Cardiac septum (tissue), 1 donor: ENCODE measurements at places on chromosomes 2 and 18. TPM values are rescaled to one million over a fixed set of nuclear protein-coding genes. Genes with fewer than 3 reads are reported as not detected.

DNA sequence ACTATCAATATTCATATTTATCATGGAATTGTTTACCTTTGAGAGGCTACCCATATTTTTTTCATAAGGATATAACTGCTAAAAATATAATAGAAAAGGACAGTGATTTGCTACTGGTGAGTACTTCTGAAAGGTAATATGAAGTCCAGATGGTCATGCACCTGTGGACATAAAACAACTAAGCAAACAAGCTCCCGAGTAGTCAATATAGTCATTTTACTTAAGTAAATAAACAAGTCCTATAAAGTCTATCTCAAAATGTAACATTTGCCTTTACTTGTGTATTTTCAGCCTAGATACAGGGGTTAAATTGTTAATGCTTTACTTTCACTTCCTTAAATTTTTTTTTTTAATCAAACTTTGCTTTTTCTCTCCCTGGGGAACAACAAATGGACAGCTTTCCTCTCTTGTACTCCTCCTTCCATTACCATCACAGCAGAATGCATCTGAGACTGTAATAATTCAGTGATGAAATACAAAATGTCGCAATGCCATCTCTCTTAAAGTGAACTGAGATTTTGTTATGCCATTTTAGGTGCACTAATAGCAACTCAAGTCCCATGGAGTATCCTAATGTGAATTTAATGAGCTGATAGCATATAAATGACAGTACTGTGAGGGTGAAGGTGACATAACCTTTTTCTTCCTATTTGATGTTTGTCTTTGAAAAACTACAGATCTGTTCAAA, 1325.4 kb upstream of the ZEB2 start:
- DNase-seq = no peak

The TSPYL6 gene
- total RNA-seq = 0.11 TPM

- DNase-seq = no peak
Observed at GRCh38 chr2:173993459-173993858, 28.3 kb upstream of the SP3 start.

The DNER gene
- 1.00 TPM for total RNA-seq

DNA sequence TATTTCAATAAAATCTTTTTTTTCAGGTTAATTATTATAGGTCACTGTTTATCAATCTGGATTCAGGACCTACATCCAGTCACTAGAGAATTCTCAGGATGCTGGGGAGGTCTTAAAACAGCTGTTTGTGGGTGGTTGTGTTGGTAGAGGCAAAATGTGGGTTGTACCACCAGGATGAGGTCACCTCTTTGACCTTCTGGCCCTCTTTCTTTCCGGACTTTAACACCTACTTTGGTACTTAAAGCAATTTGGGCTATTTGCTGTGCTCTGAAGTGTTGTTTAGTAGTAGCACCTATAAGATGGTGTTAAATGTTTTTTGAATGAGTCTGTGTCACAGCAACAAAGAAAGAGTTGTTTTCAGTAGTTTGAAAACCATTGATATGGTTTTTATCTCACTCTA, 14.6 kb downstream of the EML4 start:
- no peak for DNase-seq
